Stimulated activated CD4-positive, alpha-beta T cell treated with anti-CD3 and anti-CD28 coated beads, Interleukin-15, amount 100 ng/mL, for 1 hour (primary cell): ENCODE measurements at places on chromosomes 1 and 21.
A peak's percentile ranks its signal among the peaks of the same experiment; 100 is the strongest.

GRCh38 chr1:193674292-193674944, 488.0 kb upstream of the B3GALT2 start:
- no peak for DNase-seq

- DNase-seq: no peak
Observed at GRCh38 chr1:236030534-236030933, 34.4 kb downstream of the NID1 start.

DNA sequence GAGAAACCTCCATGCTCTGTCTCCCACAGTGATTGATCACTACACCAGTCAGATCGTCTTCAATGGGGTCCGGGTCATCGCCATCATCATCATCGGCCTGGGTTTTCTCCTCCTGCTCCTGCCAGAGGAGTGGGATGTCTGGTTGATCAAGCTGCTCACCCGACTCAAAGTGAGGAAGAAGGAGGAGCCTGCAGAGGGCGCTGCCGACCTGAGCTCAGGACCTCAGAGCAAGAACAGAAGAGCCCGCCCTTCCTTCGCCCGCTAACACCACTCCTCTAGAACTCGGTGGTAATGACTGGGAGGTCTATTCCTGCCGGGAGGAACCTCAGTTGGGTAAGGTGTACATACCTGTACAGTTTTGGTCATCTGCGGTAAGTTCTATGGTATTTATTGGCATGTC, 50.3 kb upstream of the COA6 start:
- no peak for DNase-seq

DNA sequence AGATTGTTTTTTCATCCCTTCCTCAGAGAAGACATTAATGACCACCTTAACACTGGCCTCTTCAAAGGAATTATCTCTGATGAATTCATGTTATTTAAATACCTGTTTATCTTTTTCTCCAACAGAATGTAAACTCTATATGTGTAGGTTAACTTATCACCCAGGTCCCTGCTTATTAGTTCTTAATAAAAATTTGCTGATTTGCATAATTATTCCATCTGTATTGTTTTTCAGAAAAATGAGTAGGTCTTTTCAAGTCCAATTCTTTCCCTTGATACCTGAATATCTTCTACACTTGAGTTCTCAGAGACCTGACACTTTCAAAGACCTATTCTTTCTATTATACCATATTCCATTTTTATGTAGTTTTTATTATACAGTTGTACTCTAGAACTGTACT, 886.7 kb upstream of the TMPRSS15 start:
- DNase-seq: no peak

GRCh38 chr1:87144316-87144895, 184.3 kb upstream of the LMO4 start:
- DNase-seq: no peak

GRCh38 chr1:244064621-244065020, 13.5 kb downstream of the ZBTB18 start:
- no peak for DNase-seq

GRCh38 chr1:243946946-243947345, 96.9 kb upstream of the AKT3 start:
- DNase-seq: peak; percentile 6

DNA sequence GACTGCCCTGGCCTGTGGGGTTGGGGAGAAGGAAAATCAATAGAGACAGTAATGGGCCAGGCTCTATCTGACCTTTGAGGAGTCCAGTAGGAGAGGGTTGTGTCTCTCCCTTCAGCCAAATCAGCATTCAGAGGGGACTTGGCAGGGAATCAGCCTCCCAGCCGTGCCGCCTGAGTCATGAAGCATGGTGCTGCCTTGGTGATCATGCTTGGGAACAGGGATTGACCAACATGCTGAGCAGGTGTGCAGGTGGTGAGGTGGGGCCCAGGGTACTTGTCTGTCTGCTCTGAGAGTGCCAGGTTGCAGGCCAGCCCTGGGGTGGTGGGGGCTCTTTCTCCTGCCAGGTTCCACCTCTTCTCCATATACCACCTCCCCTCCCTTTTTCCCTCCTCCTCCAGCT, 58.9 kb upstream of the TLR5 start:
- no peak for DNase-seq

- DNase-seq: no peak
Observed at GRCh38 chr1:207892764-207893163, 18.2 kb downstream of the CD34 start.

GRCh38 chr1:235980976-235981375, 83.9 kb downstream of the NID1 start:
- no peak for DNase-seq

DNA sequence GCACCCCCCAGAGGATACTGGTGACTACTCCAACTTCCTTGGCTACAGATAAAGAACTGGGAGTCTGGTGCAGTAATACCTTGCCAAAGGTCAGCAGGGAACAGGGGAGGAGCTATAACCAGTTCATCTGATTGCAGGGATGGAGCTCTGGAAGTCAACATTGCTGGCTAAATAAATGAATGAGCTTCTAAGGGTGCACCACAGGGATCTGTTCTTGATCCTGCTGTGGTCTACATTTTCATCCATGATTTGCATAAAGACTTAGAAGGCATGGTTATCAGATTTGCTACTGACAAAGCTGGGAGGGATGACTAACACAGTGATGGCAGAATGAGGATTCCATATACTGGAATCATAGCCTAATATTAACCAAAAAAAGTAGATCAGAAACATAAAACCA, 18.3 kb downstream of the PLEKHA6 start:
- DNase-seq: no peak

- no peak for DNase-seq
Observed at GRCh38 chr1:201461645-201462441, 7.1 kb downstream of the PHLDA3 start.

DNA sequence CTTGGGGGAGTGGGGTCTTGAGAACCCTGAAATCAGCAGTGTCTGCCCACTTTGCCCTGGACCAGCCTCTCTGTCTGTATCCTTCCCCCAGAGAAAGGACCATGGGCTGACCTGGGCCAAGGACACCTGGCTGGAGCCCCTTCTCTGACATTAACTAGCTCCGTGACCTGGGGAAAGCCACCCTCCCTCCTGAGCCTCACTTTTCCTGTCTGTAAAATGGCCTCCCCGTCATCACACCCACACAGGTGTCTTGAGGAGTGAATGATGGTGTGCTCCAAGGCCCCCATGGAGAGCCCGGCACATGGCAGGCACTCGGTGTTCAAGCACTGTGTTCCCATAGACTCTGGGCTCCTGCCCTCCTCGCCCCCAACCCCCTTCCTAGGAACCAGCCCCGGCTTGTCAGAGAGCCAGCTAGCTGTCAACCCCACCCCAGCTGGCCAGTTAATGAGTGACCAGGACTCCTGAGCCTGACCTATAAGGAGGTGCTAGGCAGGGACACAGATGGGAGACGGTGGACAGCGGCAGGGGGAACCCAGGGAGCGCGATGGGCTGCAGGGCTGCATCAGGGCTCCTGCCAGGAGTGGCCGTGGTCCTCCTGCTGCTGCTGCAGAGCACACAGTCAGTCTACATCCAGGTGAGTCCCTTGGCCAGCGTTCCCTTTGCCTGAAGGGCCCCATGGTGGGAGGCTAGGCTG, at the start of gene GUCA2B:
GUCA2B (plus strand) TSS at position 504 of the 694 bp plus-strand sequence; CDS start at position 545, 41 bp downstream.
- no peak for DNase-seq

DNA sequence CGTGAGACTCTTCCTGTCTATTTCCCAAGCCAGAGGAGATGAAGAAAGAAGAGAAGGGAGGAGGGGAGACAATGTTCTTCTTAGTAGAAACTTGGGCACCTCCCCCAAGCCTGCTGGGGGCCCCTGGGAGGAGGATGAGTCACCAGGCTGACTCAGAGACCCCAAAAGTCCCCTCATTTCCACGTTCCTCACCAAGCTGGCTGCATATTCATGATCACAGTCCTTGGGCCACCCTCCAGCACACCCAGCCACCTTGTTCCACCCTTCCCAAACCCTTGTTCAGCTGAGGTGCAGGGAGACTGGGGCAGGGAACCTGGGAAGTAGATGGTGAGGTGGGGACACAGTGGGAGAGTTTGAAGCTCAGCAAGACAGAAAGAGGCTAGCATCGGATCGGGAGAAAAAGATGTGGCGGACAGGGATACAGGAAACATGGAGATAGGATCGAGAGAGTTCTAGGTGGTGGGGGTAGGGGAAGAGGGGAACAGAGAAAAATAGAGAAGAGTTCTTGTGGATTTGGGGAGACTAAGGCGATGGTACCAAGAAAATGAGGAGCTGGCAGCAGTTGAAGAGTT, 712 bp downstream of the RAB13 start:
- no peak for DNase-seq

DNA sequence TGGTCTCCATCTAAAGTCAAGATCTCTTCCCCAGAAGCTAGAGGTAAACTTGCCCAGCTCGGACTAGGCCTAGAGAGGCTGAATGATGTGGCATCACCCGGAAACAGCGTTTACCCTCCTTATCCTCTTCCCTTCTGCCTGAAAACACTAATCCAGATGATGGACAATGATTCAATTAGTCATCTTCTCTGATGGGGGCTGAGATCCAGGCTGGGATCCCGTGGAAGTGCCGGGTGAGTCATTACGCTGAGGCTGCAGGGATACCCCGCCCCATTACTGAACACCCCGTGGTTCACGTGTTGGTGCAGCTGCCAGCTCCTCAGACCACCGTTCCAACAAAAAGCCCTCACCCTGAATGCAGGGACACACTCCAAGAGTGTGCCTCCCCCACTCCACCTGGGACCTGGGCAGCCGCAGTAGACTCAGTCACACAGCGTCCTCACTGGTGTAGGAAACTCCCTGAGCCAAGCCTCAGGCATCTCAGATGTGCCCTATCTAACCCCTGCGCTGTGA, 2.0 kb downstream of the S100A6 start:
- no peak for DNase-seq

- no peak for DNase-seq
Observed at GRCh38 chr1:225460021-225460736, 32.3 kb upstream of the LBR start.

- no peak for DNase-seq
Observed at GRCh38 chr1:1262071-1262470, 11.6 kb downstream of the UBE2J2 start.

DNA sequence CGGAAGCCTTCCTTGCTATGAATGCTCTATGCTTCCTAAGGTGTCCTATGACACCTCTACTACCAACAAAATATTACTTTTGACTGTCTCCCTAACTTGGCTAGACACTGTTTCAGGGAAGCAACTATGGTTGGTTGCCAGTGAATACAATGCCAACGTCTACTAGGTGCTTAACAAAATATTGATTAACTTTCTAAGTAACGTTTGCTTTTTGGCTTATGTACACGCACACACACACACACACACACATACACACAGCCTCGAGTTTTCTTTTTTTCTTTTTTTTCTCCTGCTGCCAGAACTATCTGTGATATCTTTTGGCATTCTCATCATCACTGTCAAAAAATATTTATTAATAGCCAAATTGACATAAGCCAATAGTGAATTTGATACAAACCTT, 864.0 kb downstream of the PLA2G4A start:
- DNase-seq: no peak

GRCh38 chr1:245051349-245052221, 103.2 kb upstream of the KIF26B start:
- DNase-seq: no peak

DNA sequence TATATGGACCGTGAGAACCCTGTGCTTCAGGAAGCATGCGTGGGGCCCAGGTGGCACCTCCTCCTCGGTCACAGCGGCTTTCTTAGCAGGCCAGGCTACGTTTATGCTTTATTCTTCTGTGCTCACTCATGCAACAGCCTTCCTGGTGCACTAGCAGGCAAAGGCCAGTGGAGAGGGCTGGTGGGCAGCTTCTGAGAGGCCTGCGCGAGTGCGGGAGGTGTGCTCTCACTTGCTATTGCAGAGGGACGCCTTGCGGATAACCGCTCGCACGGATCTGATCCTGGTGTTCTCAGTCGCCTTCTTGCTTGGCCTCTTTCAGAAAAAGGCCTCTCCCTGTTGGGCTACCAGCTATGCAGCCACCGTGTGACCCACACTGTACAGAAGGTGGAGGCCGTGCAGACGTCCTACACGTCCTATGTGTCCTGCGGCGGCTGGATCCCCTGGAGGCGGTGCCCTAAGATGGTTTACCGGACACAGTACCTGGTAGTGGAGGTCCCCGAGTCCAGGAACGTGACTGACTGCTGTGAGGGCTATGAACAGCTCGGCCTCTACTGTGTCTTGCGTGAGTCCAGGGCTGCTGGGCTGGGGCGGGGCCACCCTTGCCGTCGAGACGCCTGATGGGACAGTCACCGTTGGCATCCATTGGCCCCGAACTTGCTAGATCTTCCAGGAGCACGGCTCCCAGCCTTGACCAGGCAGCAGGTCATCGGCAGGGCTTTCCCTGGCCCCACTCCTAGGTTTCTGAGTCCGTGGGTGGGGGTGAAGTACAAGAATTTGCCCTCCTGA, 4.8 kb downstream of the UMODL1 start:
- no peak for DNase-seq

DNA sequence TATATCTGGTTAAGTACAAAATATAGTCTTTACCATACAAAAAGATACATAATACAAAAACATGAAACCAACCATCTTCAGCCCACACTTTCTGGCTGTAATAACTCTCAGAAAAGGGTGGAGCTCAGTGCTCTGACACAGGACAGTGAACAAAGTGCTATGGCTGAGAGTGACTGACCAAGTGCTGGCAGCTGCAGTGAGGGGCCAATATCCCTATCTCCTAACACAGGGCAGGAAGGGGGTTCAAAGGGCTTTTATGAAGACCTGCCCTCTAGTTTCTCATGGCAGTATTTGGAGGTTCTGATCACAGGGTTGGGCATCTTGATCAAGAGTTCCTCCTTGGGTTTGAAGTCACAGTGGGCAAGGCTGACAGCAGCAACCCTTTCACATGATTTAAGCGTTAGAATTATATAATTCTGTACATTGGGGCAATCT, 3.9 kb downstream of the TXNIP start:
- DNase-seq: no peak

DNA sequence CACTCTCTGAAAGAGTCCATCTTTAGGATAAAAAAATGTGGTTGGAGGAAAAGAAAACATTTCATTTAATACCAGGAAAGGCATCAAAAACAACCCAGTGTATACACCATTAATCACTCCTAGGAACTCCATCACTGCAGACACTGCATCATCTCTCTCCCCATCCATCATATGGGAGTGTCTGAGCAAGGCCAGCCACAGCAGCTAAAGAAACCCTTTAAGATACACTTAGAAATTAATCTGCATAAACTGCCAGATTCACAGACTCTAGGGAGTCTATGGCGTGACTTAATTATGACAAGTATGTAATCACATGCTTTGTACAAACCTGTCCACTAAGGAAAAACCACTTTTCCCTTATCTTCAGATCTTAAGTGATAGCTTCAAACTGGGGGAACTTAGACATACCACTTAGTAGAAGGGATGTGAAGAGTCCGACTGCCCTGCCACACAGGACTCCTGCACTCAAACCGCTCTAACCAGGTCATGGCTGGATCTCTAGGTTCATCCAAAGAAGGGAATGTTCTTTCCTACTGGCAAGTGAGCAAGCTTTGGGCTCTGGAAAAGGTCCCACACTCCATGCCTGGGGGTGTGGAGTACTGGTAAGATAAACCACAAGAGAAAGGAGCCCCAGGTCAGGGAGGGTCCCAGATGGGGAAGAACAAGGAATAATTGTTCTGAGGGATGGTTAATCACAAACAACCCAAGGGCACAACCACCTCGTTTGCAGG, 61.0 kb upstream of the C8B start:
- DNase-seq: no peak

- DNase-seq: no peak
Observed at GRCh38 chr21:24127651-24128050, 1479.6 kb downstream of the MRPL39 start.

- DNase-seq: no peak
Observed at GRCh38 chr1:41641475-41641814, 157.0 kb upstream of the EDN2 start.

- DNase-seq: peak; percentile 19
Observed at GRCh38 chr1:235888119-235888643, 21.5 kb upstream of the LYST start.
